ENCODE measurements at places on chromosomes 6 and 20.

- DNase-seq = no peak
Observed at GRCh38 chr6:166057431-166057830, 110.2 kb downstream of the TBXT start.

- DNase-seq = no peak
Observed at GRCh38 chr6:133567636-133568035, 321.3 kb upstream of the TCF21 start.

DNA sequence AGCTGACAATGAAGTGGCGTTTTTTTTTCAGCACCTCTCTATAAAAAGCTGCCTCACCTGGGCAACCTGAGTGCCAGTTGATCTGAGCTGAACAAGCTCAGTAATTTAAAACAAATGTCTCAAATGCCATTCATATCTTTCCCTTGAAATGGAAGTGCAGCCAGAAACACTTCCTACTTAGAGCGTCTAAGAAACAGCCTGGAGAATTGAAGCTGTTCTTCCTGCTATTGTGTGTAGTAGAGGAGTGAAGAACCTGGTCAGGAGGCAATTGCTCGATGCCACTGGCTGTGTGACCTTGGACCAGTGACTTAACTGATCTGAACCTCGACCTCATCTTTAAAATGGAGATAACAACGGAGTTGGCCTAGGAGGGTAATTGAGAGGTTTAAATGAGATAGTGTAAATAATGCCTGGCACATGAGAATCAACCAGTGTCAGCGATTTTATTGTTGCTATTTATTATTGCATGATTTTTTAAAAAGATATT is 95.4 kb upstream of the FOXQ1 start:
- DNase-seq = no peak

- DNase-seq = no peak
Observed at GRCh38 chr20:35461620-35462019, 6.2 kb downstream of the CEP250 start.
